ENCODE measurements at places on chromosomes 1 and 21.

DNA sequence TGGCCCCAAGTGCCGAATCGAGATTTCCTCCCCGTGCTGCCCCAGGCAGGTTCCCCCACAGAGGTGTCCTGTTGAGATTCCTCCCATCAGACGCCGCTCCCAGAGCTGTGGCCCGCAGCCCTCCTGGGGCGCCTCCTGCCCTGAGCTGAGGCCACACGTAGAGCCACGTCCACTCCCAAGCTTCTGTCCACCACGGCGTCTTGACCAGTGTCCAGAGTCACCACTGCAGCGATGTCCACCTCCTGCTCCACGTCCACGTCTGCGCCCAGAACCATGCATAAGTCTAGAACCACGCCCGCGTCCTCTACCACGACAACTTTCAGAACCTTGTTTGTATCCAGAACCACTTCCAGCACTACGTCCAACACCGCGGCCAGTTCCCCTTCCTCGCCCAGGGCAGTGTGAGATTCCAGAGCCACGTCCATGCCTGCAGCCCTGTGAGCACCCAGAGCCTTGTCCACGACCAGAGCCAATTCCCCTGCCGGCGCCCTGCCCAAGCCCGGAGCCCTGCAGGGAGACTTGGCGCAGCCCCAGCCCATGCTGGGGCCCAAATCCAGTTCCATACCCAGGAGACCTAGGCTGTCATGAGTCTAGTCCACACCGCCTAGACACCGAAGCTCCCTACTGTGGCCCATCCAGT is 2.8 kb downstream of the KPRP start:
- DNase-seq: no peak

DNA sequence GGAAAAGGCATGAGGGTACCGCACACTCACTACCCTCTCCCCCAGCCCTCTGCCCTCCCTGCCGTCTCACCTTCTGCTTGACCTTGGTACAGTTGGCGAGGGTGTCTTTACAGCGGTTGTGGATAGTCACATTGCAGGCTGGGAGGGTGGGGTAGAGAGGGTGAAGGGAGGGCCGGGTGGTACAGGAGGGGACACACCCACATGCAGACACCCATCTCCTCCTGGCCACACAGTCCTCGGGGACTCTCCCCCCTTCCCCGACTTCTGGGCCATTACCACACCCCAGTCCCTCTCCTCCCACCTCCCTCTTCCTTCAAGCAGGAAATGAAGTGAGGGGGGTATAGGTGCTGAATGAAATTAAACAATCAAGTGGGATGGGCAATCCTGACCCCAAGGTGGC is 11.6 kb downstream of the ARHGEF2 start:
- DNase-seq: no peak

- DNase-seq: peak; percentile 90
Observed at GRCh38 chr1:45803299-45803780, at the start of gene MAST2. MAST2 (plus strand) TSS chr1:45803612; CDS start chr1:45803896, 284 bp downstream.

GRCh38 chr21:32753818-32754585 is 17.6 kb downstream of the PAXBP1 start:
- no peak for DNase-seq

- no peak for DNase-seq
Observed at GRCh38 chr1:170700842-170701615, 37.1 kb downstream of the PRRX1 start.

- DNase-seq: no peak
Observed at GRCh38 chr1:88801575-88802208, 89.7 kb downstream of the GTF2B start.

DNA sequence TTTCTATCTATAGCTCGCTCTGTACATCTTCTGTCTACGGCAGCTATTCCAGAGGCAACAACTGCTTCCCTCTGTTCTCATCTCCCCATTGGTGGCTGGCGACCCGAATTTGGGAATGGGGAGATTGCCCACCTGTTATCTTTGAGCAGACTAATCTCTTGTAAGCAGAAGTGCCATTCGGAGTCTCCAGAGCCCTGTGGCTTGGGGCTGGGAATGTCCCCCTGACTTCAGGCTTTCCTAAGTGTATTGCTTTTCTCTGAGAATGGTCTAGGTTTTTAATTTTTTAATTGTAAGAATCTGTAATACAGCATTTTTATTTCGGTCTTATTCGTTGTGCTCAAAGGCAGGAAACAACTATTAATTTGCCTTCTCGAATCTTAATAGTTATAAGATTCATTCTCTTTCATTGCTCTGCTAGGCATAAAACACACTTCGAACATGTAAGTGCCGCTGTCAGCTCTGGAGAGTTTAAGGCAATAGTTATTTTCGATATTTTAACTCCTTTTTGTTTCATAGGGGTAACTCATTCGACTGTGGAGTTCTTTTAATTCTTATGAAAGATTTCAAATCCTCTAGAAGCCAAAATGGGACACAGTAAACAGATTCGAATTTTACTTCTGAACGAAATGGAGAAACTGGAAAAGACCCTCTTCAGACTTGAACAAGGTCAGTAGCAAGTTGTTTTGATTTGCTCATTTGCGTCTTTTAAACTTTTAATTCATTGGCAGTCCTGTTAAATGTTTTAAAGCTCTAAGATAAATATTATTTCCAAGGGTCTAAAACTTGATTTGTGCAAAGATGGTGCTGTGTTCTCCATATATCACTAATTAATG is 514 bp downstream of the AGL start:
- no peak for DNase-seq

DNA sequence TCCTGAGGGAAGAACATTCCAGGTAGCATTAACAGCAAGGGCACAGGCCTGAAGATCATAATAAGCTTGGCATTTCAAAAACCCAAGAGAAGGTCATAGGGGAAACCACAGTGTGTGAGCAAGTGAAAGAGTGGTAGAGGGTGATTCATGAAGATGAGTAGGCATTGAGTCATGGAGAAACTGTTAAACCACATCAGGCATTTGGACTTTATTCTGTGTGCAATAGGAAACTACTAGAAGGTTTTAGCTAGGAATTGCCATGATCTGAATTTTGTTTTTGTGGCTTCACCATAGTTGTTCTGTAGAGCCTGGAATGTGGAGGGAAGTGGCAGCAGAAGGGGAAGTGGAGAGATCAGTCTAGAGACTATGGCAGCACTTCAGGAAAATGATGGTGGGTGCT is 359.0 kb upstream of the PTBP2 start:
- no peak for DNase-seq

Measured in colonic mucosa (tissue), 4 donors.